ENCODE measurements at places on chromosomes 7 and 10. TPM values are rescaled to one million over a fixed set of nuclear protein-coding genes. Genes with fewer than 3 reads are reported as not detected.

Gene SMC3
- 17.7 TPM for total RNA-seq

GRCh38 chr7:87147500-87147899 is 4.8 kb upstream of the DMTF1 start:
- no peak for DNase-seq
- no peaks in the 10 kb centered on the region for H3K36me3 ChIP-seq
- H3K27me3 ChIP-seq, result no peaks in the 10 kb centered on the region

DNA sequence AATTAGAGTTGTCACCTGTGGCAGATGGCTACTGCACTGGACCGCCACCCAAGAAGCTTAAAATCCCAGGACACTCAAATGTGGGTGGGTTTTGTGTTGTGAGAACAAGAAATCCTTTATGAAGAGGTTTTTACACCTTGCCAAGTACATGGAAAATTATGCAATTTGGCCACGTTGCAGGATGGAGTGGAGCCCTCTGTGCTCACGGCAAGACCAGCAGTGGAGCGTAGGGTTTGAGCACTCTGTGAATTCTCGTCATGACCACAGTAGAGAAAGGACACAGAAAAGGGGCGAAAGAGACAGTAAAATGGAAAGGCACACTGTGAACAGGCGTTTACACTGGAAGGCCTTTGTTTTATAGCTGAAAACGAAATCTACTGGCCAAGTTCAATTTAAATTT is 222.6 kb downstream of the ADARB2 start:
- no peak overlapping the region for H3K27ac ChIP-seq
- no peaks in the 10 kb centered on the region for H3K27me3 ChIP-seq
- H3K4me3 ChIP-seq, result no peak overlapping the region
- H3K36me3 ChIP-seq, result no peaks in the 10 kb centered on the region
- no peak for DNase-seq
- no peaks in the 10 kb centered on the region for H3K4me1 ChIP-seq

- no peak overlapping the region for H3K4me3 ChIP-seq
- H3K27ac ChIP-seq, result no peak overlapping the region
These were observed 37.6 kb downstream of the ARHGAP21 start for GRCh38 chr10:24685958-24686540.

DNA sequence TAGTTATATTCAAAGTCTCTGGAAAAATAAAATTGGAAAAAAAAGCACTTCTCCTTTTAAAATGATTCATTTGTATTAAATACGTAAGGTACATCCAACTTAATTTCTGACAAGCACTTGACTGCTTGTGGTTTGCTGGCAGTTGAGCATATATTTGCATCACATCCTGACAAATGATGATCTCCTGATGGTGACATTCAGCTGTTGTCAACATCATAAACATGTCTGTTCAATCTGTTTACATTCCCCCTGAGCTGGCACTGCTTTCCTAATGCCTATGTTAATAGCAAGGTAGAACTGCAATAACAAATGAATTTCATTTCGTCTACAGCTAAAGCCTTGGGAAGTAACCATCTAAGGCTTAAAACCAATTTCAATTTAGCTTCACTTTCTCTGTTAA is 24.4 kb downstream of the TSPAN12 start:
- no peaks in the 10 kb centered on the region for H3K36me3 ChIP-seq
- no peaks in the 10 kb centered on the region for H3K27me3 ChIP-seq
- no peaks in the 10 kb centered on the region for H3K4me1 ChIP-seq
- no peak for DNase-seq

- H3K4me3 ChIP-seq, result no peak overlapping the region
- H3K36me3 ChIP-seq, result no peaks in the 10 kb centered on the region
- H3K4me1 ChIP-seq, result no peaks in the 10 kb centered on the region
- no peak for DNase-seq
- H3K27ac ChIP-seq, result no peak overlapping the region
- H3K27me3 ChIP-seq, result no peaks in the 10 kb centered on the region
These were observed 97.1 kb downstream of the GPR85 start for GRCh38 chr7:112989531-112989930.

DNA sequence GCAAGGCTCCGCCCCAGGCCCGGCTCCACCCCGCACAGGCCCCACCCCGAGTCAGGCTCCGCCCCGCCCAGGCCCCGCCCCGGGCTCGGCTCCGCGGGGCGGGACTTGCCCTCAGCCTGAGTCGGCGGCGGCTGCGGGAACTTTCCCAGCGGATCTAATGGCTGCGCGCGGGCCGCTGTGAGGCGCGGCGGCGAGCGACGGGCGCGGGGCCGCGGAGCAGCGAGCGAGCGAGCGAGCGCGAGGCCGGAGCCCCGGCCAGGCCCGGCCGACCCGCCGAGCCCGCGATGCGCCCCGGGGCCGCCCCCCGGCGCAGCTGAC is at the start of gene INPP5A:
TSS of gene INPP5A (plus strand) at position 104 of the 318 bp plus-strand sequence. CDS start 310 bp downstream, outside the sequence.
- H3K27me3 ChIP-seq, result no peaks in the 10 kb centered on the region
- no peak for DNase-seq
- H3K27ac ChIP-seq, result peak within 1 kb of the TSS; percentile 65
- no peaks in the 10 kb centered on the region for H3K4me1 ChIP-seq
- H3K36me3 ChIP-seq, result no peaks in the 10 kb centered on the region

DNA sequence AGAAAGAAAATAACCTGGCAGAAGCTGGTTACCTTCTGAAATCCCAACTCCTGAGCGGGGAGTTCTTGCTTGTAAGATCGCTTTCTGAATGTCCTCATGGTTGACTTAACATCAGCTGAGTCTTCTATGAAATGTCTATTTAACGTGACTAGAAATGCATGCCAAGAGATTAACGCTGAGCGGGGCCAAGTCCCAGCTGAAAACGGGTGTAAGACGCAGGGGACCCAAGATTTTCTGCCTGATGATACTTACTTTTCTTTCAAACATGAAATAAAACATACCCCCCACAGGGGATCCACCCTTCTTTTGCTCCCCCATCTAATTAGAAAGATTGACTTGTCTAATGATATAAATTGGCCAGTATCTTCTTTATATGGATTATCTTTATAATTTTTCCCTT is 14.9 kb downstream of the OR9A2 start:
- H3K27ac ChIP-seq, result no peak overlapping the region
- no peaks in the 10 kb centered on the region for H3K4me1 ChIP-seq
- no peaks in the 10 kb centered on the region for H3K36me3 ChIP-seq
- H3K27me3 ChIP-seq, result no peaks in the 10 kb centered on the region
- DNase-seq, result no peak
